Stimulated activated CD4-positive, alpha-beta T cell treated with anti-CD3 and anti-CD28 coated beads, Interleukin-4, amount 100 ng/mL, for 24 hours (primary cell): ENCODE measurements at places on chromosomes 6 and 20.

DNA sequence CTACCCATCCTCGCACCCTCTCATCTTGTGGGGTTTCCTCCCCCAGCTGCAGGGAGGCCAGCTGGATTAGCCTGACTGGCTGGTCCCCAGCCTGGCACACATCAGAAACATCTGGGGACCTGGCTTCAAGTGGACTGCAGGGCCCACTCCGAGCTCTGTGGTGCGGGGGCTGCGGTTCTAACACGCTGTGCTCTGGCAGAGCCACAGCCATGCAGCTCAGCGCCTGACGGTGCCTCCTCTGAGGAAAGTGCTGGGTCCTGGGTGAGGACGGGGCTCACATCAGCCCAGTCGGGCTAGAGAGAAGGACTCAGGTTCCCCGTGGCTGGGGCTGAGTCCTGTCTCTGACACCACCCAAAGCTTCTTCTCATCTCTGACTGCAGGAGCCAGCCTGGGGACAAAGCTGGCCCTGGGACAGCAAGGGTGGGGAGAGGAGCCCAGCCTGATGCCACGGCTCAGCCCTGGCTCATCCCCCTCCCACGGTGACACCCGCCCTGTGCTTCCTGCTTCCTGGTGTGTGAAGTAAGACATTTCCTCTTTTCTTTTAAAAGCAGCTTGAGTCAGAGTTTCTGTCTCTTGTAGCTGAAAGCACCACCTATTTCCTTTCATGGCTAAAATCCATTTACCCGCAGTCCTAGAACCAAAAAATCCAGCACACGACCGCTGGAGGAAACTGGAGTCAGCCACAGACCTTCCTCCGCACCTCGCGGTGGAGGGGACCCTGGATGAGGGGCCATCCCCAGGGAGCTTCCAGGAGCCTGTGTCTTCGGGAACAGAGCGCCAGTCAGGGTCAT, 127.4 kb upstream of the AFDN start:
- peak; percentile 55 for DNase-seq

GRCh38 chr6:16716321-16716858, 44.9 kb downstream of the ATXN1 start:
- no peak for DNase-seq

GRCh38 chr6:43739642-43740091, 30.3 kb upstream of the VEGFA start:
- no peak for DNase-seq

GRCh38 chr6:12886961-12887775, 170.6 kb downstream of the PHACTR1 start:
- no peak for DNase-seq

DNA sequence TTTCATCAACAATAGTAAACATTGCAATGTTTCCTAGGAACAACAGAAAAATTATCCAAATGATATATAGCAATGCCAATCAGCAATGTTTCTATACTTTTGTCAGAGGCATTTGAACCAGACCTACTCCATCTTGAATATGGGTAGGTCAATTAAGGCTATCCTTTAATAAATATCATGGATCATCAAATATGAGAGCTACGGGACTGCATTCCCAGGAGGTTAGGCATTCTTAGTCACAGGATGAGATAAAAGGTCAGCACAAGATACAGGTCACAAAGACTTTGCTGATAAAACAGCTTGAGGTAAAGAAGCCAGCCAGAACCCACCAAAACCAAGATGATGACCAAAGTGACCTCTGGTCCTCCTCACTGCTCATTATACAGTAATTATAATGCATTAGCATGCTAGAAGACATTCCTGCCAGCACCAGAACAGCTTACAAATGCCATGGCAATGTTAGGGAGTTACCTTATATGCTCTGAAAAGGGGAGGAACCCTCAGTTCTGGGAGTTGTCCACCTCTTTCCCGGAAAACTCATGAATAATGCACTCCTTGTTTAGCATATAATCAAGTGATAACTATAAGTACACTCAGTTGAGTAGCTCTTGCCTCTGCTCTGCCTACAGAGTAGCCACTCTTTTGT, 8.6 kb upstream of the SERPINB6 start:
- no peak for DNase-seq

- DNase-seq = no peak
Observed at GRCh38 chr6:47267301-47267700, 42.4 kb downstream of the TNFRSF21 start.

- DNase-seq = no peak
Observed at GRCh38 chr6:3575166-3575565, 118.3 kb upstream of the SLC22A23 start.

GRCh38 chr20:20216941-20217340, 151.0 kb upstream of the INSM1 start:
- no peak for DNase-seq

GRCh38 chr20:41411391-41411847, 44.8 kb upstream of the EMILIN3 start:
- no peak for DNase-seq

GRCh38 chr6:46757214-46757596, 10.5 kb downstream of the ANKRD66 start:
- DNase-seq = no peak

GRCh38 chr20:859751-860231, 26.3 kb downstream of the FAM110A start:
- no peak for DNase-seq

DNA sequence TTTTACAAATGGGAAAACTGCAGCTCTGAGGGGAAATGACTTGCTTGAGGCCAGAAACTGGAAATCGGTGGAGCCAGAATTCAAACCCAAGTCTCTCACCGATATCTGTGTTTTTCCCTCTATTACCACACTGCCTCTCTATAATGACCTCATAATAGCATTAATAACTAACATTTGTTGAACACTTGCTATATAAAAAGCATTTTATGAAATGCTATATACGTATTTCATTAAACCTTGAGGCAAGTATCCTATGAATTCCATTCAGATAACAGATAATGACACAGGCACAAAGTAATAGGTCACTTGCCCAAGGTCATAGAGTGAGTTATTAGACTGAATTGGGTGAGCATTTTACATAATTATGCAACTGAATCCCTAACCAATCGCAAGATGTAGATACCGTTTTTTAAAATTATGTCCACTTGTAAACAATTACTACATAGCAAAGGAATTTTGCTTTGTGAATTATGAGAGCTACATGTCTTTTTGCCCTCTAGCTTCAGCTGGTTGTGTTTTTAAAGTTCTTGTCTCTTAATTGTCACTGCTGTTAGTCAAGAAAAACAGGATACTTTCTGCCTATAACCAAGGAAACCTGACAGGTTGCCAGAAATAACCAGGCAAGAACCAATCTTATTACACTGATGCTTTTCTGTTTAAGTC, 4.7 kb downstream of the DSN1 start:
- no peak for DNase-seq

- peak; percentile 23 for DNase-seq
Observed at GRCh38 chr6:28269492-28269891, 2.5 kb downstream of the ZSCAN26 start.

GRCh38 chr6:143579703-143580102, 68.2 kb upstream of the FUCA2 start:
- no peak for DNase-seq

GRCh38 chr6:85640821-85641220, 1.9 kb downstream of the SYNCRIP start:
- DNase-seq = no peak

DNA sequence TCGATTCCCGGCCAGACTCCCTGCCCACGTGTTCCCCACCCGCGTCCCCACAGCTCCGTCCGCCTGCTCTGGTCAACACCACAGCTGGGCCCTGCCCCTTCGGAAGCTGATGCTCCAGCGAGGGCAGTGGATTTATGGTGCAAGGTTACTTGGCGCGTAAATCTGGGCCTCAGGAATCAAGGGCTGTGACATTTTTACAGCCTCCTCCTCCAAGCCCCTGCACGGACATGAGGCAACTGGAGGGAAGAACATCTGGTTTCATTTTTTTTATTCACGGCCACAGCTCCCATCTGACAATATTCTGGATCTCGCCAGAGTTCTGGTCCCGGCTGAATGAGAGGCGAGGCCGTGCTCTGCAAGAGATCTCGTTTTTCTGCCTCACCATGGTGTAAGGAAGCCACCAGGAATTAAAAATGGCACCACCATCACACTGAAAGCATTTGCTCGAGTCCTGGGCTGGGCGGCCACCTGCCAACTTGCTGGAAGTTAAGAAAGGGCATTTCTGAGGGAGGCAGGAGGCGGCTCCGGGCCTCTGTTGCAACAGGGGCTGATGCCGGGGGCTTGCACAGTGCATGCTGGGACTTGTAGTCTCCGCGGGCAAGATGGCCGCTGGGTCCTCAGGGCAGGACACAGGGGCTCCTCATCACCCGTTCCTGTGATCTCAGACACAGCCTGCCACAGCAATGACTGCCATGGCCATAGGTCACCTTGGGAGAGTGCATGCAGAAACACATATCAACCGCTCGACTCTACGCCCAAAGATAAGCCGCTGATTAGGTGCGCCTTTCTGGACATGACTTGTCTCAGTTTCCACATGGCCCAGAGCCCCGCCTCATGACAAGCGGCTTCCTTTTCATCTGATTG, 148.5 kb downstream of the LY86 start:
- DNase-seq = no peak

DNA sequence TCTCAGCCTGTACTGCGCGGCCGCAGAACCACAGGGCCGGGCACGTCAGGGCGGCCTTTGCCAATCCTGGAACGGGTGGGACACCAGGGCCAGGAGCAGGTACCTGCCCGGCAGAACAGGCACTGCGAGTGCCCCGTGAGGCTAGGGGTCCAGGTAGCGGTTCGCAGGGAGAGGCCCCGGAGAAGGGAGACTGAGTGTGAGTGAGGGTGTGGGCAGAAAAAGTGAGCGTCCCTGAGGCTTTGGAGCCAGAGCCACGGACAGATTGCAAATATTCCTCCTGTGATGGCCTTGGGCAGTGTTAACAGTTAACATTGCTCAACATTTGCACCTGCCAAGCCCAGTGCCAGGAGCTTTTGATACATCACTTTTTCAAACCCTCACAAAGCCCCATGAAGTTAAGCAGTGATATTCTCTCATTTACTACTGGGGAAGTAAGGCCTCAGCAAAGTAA, 491 bp downstream of the GNMT start:
- DNase-seq = no peak
